Nucleus accumbens (tissue), 56 donors: ENCODE measurements at places on chromosomes 7 and 10.

DNA sequence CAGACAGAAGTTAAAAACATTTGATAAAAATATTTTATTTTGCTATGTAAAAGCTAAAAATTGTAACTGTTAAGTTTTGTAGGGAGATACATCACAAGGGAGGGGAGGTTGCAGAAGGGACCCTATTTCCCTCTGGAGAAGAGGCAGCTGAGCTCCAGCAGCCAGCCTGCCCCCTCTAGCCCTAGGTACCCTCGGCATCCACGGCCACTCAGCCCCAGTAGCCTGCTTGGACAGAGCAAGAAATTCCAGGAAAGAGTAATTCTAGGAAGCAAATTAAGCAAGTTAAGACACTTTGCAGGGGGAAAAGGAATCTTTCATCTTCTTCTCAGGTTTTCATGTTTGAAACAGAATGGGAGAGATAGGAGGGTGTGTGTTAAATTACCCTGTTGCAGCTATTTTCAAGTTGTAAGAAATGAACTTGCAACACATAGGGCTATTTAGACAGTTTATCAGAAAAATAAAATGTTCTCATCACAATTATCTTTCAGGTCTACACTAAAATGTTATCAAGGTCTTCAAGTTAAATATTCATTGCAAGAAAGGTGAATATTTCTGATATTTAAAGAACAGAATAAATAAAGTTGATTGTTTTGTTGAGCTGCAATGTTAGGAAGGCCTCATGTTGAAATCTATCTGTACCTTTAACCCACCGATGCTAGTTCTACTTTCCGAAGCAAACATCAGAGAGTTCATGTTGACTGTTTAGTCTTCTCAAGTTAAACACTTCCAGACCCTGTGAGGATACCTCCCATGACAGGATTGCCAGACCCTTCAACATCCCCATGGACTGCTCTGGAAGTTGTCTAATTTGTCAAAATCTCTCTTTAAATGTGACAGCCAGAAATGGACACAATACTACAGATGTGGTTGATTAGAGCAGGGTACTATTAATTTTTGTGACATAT lies 5.5 kb downstream of the SGCE start:
- no peak for DNase-seq

DNA sequence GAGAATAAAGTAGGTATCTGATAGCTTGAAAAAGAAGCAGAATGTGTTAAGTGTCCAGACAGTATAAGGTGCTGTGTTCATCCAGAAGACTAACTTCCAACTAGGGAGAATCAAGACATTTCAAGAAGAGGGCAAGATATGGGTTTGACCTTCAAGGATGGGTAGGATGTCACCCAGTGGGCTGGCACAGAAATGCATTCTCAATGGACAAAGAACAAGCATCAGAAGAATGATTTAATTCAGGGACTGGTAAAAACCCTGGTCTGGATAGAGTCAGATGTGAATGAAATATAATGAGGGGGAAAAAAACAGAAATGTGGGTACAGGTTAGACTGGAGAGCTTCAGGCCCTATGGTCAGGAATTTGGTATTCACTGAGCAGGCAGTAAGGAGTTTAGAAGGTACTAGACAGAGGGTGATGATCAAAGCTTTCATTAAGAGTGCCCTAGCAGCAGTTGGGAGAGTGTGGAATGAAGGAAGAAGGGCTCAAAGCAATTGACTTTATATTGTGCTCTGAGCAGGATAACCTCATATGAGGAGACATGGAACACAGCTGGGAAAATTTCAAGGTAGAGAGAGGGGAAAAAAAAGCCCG lies 180.7 kb upstream of the ANK3 start:
- DNase-seq: no peak

DNA sequence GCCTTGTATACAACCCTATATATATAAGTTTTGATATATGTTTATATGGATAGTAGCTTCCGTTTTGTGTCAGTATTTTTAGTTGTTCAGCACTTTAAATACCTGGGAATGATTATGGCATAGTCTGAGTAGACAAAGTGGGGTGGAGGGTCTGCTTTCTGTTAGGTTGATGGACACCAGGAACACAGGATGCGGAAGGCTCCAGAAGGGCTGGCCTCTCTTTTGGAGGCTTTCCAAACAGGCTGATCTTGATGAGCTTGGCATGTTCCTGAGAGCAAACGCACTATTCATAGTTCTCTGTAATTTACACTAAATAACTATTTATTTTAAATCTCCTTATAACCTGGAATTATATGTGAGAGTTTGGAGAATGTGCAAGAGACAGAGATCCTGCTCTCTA lies 12.7 kb downstream of the AKR1E2 start:
- DNase-seq: no peak

DNA sequence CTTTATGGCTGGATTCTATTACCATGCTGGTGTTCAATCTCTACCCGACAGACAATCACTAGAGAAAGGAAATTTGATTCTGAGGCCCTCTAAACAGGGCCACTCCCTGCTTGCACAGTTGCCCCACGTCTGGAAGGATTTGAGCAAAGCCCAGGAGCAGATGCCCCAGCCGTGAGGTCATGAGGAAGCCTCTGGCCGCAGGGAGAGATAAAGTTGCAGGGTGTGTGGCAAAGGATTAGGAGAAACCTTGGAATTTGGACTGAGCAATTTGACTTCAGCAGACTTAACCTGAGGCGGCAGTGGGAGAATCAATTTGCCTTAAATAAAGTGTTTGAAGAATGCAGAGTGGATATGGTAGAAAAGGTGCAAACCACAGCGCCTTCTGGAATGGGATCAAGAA lies 40.2 kb upstream of the KLF6 start:
- DNase-seq: no peak

- no peak for DNase-seq
Observed at GRCh38 chr7:22853674-22854157, 31.1 kb upstream of the TOMM7 start.

DNA sequence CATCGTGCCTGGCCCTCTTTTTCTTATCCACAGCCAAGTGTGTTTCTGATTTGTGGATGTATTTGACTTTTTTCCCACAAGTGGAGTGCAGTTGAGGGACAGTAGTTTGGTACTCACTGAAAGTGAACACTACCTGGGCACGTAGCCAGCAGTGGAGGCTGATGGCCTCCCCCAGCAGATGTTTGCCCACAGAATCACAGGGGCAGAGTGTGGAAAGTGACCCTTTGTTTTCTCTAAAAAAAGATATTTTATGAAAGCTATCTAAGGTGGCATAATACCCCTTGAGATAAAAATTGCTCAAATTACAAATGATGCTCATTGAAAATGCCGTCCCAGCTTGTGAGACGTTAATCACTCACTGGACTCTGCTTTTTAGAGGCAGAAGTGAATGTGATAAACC lies 29.1 kb downstream of the WDR37 start:
- DNase-seq: no peak

GRCh38 chr7:45443263-45443662 lies 130.9 kb upstream of the ADCY1 start:
- no peak for DNase-seq

DNA sequence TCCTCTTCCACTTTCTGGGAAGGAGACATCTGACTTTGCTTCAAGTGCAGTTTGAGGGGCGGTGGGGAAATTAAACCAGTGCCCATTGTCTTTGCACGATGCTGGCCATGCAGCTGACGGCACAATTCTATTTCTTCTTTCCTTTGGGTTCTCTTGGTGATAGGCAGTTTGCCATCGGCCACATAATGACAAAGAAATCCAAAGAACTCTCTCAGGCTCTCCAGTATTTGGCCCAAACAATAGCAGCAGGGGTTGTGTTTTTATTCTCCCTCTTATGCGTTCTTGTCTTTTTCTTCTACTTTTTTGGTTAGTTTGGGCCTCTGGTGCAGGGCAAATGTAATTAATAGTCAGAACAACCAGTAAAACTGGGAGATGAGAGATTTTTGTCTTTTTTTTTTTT lies 147.0 kb downstream of the EMX2 start:
- DNase-seq: no peak

- no peak for DNase-seq
Observed at GRCh38 chr7:83876593-83876992, 227.7 kb upstream of the SEMA3E start.

GRCh38 chr7:48901966-48902365 lies 22.4 kb upstream of the CDC14C start:
- no peak for DNase-seq

- DNase-seq: no peak
Observed at GRCh38 chr7:157597562-157597961, 260.8 kb downstream of the DNAJB6 start.

GRCh38 chr7:39451901-39452300 lies 114.3 kb upstream of the YAE1 start:
- DNase-seq: no peak
